Activated CD4-positive, CD25-positive, alpha-beta regulatory T cell treated with anti-CD3 and anti-CD28 coated beads, Interleukin-2, amount 50 U/mL, for 16 hours (primary cell): ENCODE measurements at places on chromosomes 7 and 10.
A peak's percentile ranks its signal among the peaks of the same experiment; 100 is the strongest.

GRCh38 chr7:141551782-141552181 is 572 bp downstream of the AGK start:
- no peak for DNase-seq

- no peak for DNase-seq
Observed at GRCh38 chr7:5694221-5694754, 87.2 kb downstream of the RNF216 start.

DNA sequence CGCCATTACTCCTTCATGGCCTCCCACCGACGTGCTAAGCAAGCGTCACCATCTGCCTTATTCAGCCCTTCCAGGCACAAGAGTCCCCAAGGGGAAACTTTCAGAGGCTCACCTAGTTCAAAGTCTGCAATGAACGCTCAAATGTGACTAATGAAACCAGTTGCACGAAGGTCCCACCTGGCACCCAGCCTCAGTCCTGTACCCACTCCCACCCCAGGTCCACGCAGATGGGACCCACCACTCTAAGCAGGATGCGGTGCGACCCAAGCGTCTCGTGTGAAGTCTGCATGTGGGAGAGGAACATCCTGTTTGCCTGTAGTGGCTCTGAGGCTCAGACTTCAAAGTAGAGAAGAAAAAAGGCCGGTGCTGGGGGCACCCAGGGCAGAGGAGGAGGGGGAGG is 40.3 kb downstream of the RGS10 start:
- peak; percentile 55 for DNase-seq

GRCh38 chr7:109029866-109030265 is 460.2 kb downstream of the DNAJB9 start:
- no peak for DNase-seq

DNA sequence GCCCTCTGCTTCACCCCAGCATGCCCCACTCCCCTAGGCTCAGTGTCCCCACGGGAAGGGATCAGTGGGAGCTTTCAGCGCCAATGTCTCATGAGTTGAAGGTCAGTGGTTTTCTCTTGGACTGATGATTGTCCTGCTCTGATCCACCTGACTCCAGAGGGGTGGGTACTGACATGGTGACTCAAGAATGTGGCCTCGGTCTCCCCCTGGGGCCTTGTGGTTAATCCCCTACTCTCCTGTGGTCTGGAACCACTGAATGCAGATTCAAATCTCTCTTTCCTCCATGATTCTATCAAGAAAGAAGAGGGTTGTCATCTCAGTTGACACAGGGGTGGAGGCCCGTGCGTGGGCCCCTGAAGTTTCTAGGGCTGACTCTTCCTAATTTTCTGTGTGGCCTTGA is 176.9 kb downstream of the RPS24 start:
- DNase-seq: no peak

GRCh38 chr7:74063646-74064045 is 20.0 kb upstream of the LIMK1 start:
- DNase-seq: no peak

- DNase-seq: no peak
Observed at GRCh38 chr7:112416127-112416526, 34.1 kb upstream of the IFRD1 start.

DNA sequence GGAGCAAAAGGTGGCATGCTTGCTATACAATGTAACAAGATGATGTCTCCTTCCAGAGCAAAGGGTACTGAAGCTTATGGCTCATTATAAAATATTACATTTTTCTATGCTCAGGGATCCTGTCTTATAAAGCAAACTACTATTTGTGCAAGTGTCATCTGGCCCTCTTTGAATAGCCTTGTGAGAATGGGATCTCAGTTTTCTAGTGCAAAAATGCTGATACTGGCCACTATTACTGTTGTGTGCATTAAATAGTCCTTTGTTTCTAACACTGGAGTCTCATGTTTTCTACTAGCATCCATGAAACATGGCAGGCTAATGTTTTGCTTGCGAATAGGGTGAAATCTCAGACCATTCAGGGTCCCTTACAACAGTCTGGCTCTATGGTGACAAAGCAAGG is 823.0 kb downstream of the REEP3 start:
- DNase-seq: no peak

DNA sequence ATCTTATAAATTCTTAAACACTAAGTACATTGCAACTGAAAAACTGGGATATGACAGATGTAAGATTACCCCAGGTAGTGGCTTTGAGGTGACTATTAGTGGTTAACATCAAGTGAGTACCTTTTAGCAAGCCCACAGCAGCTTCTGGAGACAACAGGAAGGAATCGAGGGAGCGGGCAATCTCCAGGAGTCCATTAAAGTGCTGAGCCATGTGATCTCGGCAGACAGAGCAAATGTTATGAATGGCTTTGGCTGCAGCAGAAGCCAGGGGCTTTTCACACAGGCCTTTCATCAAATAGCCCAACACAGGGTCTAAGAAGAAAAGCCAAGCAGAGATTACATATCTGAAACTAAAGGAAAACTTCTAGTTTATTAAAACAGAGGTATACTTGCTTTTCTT is 48.9 kb downstream of the IRF5 start:
- DNase-seq: no peak

DNA sequence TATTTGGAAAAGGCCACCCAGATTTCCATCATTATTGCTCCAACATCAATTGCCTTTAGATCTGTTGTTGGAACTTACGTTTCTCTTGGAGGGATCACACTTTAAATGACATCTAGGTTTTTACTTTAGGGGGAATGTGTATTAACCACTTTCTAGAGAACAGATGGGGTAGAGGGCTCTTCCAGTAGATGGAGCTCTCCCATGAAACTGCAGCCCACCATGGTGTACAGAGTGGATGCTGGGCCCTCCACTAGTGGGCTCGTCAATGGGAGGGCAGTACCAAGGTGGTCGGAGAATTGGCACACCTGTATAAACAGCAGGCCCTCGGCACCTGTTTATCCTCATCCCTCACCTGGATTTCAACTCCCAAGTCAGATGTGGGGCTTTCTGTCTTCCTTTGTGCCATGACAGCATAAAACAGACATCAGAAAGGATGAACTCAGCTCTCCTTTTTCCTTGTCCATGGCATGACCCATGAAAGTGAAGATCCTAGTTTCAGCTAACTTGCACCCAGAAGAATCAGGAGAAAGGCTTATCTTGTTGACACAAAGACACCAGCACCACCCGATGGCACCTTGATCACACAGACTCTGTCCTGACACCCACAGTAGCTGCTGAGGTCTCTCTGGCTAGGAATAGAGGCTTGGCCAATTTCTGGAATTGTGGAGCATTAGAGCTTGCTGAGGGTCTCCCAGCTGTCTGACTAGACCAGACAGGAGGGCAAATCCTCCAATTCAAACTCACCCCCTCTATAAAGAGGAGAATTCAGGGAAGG is 150.5 kb downstream of the CYP26A1 start:
- no peak for DNase-seq

DNA sequence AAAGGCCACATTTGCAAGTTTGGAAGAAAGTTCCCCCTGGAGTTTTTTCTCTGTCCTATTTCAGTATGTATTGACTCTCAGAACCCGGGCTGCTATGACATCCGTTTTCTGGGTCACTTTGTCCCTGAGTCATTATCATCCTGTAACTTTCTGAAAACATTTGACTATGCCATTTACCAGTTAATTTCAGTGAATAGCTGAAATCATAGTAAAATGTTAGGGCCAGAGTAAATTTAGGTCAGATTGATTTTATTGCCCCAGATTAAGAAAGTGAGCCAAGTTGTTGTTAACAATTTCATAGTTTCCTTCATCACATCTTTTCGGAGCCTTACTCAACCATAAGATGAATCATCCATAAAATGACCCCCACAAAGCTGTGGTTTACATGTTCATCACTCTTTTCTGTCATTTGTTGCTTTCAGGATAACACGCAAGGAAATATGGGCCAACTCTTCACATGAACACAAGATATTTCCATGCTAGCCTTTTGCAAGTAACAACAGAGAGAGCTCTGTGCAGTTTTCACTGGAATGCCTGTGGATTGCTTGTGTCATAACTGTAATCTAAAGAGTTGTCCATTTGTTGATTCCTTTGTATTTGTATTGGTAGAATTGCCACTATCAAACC is 3.9 kb upstream of the MACC1 start:
- DNase-seq: no peak

DNA sequence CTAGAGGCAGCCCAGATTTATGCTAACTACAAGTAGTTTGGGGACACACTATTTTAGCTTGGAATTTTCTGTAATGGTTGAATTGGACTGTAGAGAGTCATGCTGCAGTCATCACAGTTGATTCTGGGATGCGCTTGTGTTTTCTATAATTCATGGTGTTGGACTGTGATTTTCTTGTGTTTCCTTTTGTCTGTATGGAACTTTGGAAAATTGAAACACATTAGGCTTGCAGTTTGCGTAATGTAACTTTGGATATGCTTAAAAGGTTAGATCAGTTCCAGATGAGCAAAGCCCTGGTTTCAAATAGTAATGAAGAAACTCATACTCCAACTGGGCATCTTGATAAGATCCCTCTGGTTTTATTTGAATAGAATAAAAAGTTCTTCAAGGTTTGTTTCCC is 502.2 kb downstream of the ARL4A start:
- DNase-seq: no peak

DNA sequence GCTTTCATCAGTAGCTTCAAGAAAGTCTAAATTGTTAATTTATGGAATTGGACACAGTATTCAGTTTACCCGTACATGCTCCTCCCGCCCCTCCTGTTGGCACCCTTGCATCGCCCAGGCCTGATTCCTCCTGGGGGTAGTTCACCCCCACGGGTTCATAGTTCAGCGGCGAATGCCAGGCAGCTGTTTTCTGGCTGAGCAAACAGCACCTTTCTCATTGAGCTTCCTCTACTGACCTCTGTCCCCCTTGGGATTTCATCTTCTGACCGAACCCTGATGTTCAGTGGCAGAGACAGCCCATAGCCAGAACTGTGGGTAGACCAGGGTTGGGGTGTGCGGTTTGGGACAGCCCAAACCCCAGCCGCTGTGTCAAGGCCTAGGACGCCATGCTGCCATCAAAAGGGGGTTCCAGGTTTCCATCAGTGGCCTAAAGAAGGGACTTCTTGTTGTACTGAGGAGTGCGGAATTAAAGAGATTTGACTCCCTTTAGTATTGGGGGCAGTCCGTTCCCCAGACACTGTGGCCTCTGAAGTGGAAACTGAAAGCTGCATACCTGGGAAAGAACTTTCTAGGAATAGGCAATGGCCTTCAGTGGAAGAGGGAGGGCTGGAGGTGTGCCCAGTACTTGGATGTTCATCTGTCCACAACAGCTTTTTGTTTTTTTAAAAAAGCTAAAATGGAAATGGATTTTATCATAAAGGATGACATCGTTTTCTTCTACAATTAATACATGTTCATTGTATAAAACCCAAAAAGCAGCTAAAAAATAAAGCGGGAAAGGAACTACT is 19.0 kb downstream of the MDH2 start:
- DNase-seq: no peak

DNA sequence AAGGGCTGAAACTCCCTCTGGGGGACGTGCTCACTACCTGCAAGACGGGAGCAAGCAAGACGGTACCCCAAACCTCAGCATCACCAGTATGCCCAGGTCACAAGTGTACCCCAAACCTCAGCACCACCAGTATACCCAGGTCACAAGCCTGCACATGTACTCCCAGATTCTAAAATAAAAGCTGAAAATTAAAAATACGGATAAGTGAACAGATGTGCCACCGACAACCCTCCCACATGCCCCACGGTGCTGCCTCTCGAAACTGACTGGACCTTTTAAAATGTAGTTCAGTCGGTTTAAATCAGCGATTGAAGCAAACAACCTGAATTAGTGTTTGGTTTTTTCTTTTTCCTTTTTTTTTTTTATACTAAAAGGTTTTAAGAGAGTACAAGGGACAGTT is 566.5 kb downstream of the DNAJB6 start:
- no peak for DNase-seq

DNA sequence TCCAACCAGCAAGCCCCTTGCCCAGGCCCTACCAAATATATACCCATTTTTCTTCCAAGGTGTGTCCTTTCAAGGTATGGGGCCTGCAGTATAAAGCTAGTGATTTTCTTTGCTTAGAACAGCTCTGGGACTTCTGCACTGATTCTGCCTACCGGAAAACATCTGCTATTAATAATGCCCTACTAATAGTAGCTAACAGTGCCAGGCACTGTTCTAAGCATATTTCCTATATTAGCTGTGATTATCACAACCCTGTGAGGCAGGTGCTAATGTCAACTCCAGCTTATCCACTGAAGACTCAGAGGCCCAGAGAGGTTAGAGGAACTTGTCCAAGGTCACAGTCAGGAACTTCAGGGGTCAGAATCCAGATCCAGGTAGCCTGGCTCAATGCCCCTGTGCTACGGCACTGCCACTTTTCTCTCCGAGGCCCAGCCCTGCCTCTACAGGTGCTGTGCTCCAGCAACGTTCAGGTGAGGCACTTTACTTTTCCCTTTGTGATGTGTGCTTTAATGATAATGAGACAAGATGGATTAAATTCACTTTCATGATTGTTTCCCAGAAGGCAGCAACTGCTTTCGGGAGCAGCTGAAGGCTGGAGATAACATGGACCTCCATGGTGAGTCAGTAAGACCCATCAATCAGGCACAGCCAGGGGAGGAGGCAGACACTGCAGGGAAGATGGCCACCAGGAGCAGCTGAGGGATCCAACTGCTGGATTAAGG is 26.7 kb downstream of the TAS2R41 start:
- no peak for DNase-seq

GRCh38 chr10:79150444-79150754 is 81.6 kb downstream of the ZMIZ1 start:
- no peak for DNase-seq

DNA sequence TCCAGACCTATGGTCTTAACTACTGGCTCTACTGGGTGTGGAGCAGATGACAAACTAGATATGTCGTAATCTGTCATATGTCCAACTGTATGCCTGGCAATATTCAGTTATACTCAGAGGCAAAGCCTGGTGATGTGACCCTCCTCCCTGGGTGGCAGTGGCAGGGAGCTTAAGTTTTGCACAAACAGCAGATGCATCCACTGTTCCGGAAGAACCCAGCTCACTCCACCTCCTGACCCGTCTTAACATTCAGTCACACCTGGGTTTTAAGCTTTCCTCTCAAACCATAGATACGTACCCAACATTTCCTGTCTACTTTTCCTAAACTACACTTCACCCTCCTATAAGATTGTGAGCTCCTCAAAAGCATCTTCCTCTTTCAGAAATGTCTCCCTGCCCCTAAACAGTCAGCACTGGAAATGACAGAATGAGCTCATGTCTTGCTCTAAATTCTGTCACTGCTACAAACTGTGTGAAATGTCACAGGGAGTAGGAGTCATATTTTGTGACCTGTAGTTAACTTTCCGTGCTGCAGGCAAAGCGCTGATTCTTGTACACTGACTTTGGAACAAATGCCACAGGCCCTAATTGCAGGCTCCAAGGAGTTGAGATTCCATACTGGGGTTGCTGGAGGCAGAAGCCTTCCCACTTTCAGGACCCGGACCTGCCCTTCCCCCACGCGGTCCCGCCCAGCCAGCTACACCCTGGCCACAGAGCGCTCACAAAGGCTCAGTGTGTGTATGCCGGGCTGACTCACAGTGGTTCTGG is 23.9 kb downstream of the SCD start:
- no peak for DNase-seq

DNA sequence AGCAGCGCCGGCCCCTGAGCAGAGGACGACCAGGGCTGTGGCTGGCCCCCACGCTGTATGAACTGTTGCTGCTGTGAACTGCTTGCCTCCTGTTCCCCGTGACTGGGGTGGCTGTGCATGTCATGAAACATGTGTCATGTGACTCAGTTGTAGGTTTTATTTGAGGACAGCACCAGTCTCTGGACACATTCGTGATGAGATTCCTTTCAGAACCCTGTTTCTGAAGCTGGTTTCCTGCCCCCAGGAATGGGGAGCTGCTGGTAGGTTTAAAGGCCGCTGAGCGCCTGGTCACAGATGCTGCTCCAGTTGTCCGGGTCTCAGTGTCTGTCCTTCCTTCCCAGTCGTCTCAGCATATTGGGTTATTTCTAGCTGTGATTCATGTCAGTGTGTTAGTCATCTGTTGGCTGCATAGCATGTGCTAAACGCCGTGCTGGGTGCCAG is 79.1 kb upstream of the PPIF start:
- DNase-seq: no peak
